NT2/D1 (cell line): ENCODE measurements at places on chromosomes 16 and 17.

GRCh38 chr17:58734811-58735210, 20.8 kb upstream of the PPM1E start:
- no peak for DNase-seq

DNA sequence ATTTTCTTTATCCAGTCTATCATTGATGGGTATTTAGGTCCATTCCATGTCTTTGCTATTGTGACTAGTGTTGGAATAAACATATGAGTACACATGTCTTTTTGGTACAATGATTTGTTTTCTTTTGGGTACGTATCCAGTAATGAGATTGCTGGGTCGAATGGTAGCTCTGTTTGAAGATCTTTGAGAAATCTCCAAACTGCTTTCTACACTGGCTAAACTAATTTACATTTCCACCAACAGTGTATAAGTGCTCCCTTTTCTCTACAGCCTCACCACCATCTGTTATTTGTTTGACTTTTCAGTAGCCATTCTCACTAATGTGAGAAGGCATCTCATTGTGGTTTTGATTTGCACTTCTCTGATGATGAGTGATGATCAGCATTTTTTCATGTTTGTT, 103.7 kb downstream of the GOSR1 start:
- no peak for DNase-seq

GRCh38 chr16:66961914-66962313, 848 bp downstream of the CES3 start:
- DNase-seq = no peak

- no peak for DNase-seq
These were observed 25.0 kb downstream of the TAC4 start for GRCh38 chr17:49822829-49823228.

DNA sequence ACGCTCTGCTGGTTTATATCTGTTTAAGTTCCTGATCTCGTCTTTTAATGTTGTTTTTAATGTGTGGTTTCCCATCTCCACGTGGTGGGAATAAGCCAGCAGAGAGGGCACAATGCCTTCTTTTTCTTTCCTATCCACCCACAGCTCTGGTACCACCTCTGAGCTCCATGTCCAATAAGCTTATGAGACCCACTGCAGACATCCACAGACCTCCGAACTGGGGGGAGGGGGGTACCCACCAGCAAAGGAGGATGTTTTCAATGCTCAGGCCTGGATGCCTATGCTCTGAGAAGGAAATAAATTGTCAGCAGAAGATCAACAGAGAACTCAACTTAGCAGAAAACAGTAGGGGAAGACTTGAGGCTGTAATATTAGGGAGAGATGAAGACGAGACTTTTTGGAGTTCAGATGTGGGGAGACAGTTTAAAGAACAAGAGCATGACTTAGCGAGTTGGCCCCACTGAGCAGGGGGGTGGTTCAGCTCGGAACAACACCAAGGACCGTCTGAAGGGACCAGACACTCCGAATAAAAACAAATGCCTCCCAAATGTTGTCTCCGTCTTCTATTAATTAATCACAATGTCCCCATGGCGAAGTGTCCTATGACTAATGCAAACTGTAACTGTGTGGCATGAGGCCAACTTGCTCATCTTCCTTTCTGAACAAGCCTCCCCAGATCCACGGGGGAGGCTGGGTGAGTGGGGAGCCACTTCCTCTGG, 62.7 kb downstream of the GAS7 start:
- no peak for DNase-seq

GRCh38 chr16:10856042-10856441, 21.0 kb upstream of the CIITA start:
- no peak for DNase-seq

- no peak for DNase-seq
These were observed 74.1 kb downstream of the KLHDC4 start for GRCh38 chr16:87691686-87692079.

DNA sequence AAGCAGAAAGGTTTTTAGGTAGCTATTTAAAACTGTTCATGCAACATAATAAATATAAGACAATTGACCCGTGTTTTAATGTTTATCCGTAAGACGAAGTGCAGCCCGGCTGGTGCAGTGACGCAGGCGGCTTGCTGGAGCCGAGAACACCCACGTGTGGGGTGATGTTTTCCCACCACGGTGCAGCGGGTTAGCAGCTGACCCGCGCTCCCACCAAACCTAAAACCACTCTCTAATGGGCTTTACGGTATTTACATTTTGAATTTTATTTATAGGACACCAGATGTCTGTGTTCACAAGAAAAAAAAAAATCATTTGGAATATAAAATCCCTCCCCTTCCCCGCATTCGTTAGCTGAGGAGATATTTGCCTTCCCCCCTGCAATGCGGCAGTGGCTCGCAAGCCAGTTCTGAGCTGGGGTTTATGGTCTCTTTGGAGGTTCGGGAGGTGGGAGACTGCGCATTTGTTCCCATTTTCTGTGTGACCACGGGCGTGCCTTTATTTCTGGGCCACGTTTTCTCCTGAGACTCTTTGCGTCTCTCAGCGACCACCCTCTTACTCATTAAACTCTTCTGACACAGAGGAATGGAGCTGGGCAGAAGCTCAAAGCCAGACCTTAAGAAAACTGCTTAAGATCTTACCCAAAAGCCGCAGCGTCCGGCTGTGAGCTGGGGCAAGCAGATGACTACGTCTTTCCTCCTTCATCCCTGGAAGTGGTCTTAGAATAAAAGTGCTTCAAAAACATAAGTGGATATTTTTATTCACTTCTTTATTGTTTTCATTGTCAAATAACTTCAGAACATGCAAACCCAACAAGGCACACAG, 301.1 kb downstream of the IRF8 start:
- DNase-seq = no peak

GRCh38 chr17:67773246-67773645, 52.1 kb upstream of the BPTF start:
- no peak for DNase-seq

GRCh38 chr17:38417210-38417951, 10.9 kb upstream of the ARHGAP23 start:
- DNase-seq = no peak

GRCh38 chr17:82871056-82871775, 31.4 kb upstream of the ZNF750 start:
- DNase-seq = no peak

- DNase-seq = no peak
These were observed 144.3 kb downstream of the ITFG1 start for GRCh38 chr16:47316442-47317015.

DNA sequence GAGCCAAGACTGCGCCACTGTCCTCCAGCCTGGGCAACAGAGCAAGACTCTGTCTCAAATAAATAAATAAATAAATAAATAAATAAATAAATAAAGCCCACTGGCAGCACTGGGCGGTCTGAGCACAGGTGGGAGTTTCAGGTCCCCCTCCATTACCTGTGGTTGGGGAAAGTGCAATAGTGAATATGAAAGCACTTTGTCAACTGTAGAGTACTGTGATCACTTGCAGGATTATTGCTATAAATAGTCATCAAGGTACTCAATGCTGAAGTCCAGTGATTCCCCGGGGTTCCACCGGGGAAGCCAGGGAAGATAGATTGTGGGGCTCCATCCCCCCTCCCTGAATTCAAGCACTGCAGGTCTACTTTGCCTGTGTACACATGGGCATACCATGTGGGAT, 42.7 kb upstream of the CPNE2 start:
- DNase-seq = no peak

GRCh38 chr16:19304750-19305149, 19.2 kb downstream of the CLEC19A start:
- no peak for DNase-seq

DNA sequence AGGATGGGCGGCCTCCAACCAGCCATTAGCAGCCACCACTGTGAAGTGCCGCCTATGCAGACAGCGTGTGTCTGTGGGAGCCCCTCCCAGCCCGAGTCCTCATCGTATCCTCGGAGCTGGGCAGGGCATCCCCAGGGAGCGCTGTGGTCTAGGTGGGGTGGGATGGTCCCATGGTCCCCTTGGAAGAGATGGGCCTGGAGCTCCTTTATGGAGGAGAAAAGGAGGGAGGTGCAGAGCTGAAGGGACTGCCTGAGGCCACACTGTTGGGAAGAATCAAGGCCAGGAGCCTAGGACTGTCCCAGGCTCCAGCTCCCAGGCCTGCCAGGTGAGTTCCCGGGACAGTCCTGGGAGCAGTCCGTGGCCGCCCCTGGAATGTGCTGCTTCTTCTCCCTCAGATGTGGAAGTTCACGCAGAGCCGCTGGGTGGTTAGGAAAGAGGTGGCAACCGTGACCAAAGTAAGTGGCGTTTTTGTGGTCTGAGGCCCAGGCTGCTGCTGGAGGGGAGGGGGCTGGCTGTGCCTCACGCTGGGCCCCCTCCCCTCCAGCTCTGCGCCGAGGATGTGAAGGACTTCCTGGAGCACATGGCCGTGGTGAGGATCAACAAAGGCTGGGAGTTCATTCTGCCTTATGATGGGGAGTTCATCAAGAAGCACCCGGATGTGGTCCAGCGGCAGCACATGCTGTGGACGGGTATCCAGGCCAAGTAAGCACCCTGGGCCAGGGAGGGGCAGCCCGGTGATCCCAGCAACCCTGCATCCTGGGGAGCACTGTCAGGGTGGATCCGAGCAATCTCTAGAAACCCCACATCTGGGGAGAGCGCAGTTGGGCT, 27.0 kb downstream of the POLR3E start:
- no peak for DNase-seq

DNA sequence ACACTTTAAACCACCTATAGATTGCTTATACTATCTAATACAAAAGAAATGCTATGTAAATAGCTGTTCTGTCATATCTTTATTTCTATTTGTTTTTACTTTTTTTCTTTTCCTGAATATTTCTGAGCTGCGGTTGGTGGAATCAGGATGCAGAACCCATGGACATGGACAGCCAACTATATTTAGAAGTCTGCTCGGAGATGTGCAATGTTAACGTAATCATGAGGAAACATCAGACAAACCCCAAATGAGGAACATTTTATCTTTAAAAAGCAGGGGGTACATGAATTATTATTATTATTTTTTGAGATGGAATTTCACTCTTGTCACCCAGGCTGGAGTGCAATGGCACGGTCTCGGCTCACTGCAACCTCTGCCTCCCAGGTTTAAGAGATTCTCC, 31.4 kb upstream of the GHDC start:
- no peak for DNase-seq

DNA sequence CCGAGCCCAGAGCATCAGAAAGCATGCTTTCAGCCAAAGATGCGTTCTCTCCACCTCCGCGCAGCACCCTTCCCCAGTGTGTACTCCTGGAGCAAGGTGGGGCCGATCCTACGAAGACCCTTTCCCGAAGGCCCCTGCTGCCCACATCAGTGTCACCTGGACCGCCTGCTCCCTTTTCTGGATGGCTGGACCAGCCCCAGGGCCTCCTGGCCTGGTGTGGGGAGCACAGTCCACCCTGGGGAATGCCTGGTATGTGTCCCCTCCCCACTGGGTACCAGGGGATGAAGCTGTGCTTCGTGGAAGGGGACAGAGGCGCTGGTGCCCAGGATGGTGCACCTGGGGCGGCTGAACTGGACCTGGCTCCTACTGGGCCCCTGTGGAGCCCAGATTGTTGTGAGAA, 173.8 kb downstream of the SEC14L1 start:
- DNase-seq = no peak

- DNase-seq = no peak
These were observed 12.1 kb upstream of the SCN4A start for GRCh38 chr17:63984651-63985386.

DNA sequence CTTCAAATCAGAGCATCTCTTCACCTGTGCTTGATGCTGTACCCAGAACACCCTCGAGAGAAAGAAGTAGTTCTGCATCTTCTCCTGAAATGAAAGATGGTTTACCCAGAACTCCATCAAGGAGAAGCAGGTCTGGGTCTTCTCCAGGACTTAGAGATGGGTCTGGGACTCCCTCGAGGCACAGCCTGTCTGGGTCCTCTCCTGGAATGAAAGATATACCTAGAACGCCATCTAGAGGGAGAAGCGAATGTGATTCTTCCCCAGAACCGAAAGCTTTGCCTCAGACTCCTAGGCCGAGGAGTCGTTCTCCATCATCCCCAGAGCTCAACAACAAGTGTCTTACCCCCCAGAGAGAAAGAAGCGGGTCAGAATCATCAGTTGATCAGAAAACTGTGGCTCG, 12.3 kb downstream of the SRRM2 start:
- no peak for DNase-seq

- DNase-seq = no peak
These were observed 61.3 kb downstream of the GRIN2A start for GRCh38 chr16:10120953-10121352.

GRCh38 chr16:77137045-77137444, 53.9 kb upstream of the MON1B start:
- DNase-seq = no peak

- no peak for DNase-seq
These were observed 46.1 kb downstream of the ZNRF1 start for GRCh38 chr16:75044800-75045361.

- no peak for DNase-seq
These were observed 20.2 kb downstream of the TOM1L1 start for GRCh38 chr17:54920819-54921218.

DNA sequence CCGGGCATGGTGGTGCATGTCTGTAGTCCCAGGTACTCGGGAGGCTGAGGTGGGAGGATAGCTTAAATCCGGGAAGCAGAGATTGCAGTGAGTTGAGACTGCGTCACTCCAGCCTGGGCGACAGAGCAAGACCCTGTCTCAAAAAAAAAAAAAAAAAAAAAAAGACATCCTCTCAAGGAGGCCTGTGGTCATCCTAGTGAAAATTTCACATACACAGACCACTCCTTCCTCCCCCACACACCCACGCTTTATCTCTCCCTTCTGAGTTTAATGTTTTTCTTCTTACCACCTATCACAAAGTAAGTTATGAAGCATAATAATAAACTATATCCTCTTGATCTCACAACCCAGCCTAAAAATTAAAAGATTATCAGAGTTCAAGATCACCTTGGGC, 1.3 kb upstream of the NOL11 start:
- DNase-seq = no peak

DNA sequence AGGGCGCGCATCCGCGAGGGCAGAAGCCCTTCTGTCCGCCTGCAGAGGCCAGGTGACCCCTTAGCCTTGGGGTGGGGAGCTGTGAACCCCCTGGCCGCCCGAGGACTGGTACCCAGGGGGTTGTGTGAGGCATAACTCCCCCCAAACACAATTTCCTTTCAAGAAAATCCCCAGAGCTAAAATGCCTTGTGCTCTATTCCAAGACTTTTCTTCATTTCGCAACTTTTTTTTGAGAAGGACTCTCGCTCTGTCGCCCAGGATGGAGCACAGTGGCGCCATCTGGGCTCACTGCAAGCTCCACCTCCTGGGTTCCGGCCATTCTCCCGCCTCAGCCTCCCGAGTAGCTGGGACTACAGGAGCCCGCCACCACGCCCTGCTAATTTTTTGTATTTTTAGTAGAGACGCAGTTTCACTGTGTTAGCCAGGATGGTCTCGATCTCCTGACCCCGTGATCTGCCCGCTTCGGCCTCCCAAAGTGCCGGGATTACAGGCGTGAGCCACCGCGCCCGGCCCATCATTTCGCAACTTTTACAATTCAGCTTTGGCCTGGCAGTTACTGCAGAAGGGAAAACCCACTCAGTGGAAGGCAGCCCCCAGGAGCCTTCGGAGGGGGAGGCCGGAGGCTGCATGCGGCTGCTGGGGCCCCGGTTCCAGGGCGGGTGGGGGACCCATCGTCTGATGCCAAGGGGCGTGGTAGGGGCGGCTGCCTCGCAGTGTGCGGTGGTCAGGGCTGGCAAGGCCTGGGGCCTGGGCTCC, 963 bp upstream of the APRT start:
- no peak for DNase-seq
